ENCODE measurements at places on chromosomes 5 and 9.

- peak; percentile 63 for DNase-seq
Measured at GRCh38 chr9:123679330-123679987, 250.5 kb downstream of the DENND1A start.

DNA sequence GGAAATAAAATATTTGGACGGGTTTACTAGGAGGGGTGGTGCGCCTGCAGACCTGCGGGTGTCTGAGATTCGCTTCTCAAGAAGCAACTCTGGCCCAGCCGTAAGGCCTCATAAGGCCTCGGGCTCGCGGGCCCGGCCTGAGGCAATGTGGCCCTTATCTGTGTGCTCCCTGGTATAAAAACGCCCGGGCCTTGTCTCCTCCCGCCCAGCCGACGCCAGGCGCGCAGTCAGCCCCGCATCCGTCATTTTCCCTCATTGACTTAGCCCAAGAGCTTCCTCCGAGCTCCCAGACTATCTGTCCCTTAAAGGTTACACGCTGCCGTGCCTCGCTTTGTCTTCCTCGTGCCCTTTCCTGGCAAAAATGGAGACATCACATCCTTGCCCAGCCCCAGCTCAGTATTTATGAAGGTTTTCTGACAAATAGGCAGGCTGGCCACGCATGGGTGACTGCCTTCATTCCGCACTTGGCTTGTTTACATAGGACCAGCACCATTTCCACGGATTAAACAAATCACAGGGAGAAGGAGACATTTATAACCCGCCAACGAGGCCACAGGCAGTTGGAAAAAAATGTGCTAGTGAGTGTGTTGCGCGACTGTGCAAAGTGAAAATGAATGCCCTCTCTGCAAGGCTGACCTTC lies 74.5 kb upstream of the TBCA start:
- DNase-seq = no peak

GRCh38 chr5:15600035-15600434 lies 100.1 kb downstream of the FBXL7 start:
- DNase-seq = no peak

- DNase-seq = no peak
Measured at GRCh38 chr5:9230355-9230754, 315.5 kb downstream of the SEMA5A start.

DNA sequence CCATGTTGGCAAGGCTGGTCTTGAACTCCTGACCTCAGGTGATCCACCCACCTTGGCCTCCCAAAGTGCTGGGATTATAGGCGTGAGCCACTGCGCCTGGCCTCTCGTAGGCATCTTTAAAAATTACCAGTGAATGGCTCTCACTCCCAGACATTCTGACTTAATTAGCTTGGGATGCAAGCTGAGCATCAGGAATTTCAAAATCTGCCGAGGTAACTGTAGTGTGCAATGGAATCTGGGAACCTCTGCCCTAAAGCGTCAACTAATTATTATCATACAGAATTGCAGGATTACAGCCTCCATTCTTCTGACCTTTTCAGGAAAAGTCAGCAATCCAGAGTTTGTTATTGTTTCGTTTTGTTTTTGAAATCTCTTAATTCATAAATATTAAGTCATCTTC lies 213.4 kb upstream of the DMAC1 start:
- DNase-seq = no peak

- DNase-seq = no peak
Measured at GRCh38 chr5:178336889-178337288, 104.3 kb upstream of the PHYKPL start.

DNA sequence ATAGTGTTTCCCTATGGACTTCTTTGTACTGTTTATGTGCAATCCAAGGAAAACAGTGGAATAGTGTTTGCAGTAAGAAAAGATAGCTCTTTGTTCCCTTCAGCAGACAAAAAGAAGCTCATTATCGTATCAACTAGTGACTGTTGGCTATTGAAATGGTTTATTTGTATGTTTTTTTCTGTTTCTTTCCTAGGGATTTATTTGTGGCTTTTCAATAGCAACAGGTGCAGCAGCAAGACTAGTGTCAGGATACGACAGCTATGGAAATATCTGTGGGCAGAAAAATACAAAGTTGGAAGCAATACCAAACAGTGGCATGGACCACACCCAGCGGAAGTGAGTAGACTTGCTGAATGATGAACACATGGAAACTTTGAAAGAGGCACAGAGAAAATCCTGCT lies 65.1 kb downstream of the SLC44A1 start:
- DNase-seq = no peak

DNA sequence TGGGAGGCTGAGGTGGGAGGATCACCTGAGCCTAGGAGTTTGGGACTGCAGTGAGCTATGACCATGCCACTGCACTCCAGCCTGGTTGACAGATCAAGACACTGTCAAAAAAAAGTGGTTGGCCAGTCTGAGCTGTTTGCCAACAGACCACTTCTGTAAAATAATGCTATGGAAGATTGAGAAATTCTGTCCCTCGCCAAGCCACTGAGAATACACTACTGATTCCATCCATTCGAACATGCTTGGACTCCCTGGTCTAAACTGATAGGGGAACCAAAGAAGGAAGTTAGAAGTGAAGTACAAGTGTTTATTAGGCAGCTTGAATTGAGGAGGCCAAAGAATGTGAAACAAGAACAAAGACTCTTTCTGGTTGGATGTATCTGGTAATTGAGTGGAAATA lies 27.2 kb downstream of the ENC1 start:
- no peak for DNase-seq

DNA sequence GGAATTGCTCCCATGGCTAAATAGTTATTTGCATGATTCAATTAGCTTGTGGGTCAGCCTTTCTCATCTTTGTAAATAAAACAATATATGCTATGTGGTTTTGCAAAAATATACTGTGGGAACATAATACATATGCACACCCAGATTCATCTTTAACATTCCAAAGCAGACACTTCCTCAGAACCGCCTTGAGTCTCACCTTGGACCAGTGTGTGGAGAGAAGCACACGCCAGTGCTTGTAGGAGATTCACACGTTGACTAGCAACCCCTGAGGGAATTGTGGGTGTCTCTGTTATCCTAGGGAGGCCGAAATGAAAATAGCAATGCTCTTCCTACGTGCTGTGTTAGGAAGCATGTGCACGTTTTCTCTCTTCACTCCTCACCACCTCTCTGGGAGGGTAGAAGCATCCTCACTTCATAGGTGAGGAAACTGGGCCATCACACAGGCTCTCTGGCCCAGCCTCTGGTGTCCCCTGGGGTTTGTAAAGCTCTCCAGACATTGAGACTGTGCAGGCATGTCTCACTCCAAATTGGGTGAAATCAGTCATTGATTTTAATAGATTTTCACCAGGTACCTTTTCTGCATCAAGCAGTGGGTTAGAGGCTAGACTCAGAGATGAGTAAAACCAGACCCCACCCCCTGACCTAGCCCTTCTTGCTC lies 221.7 kb downstream of the PBX3 start:
- no peak for DNase-seq

DNA sequence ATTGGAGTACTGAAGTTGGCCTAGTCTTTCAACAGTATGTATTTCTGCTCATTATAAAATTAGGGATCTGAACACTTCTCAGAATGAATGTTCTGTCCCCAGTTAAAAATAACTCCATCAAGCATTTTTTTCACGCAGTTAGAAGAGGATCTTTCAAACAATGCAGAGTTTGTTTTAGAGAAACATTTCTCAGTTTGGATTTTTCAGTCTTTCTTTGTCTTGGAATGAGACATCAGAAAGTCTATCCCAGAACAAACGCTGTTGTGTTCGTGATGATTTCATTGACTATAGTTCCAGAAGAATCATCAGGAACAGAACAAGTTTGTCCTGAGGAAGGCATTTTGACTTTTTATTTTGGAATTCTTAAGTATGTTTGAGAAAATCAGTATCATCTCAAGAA lies 218.7 kb downstream of the ARRDC3 start:
- no peak for DNase-seq

- no peak for DNase-seq
Measured at GRCh38 chr9:94734054-94734754, 7.7 kb downstream of the AOPEP start.

GRCh38 chr5:172571413-172571812 lies 69.7 kb upstream of the NEURL1B start:
- DNase-seq = no peak

DNA sequence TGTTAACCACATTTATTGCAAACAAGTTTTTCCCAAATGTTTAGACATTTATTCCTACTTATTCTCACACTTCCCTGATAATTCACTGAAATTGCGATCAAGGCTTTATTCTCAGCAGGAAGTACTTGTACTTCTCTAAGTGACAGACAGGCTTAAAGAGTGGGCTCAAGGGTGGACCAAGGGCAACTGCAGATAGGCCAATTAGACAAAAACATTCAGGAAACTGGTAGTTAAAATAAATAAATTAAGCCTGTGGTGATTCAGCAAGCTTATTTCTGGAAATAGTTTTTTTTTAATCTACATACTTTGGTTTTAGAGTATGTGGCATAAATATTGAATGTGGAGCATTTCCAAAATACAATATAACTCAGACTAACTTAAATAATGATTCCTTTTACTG lies 136.1 kb downstream of the UGCG start:
- DNase-seq = no peak

- DNase-seq = no peak
Measured at GRCh38 chr5:158886086-158886485, 213.6 kb downstream of the EBF1 start.

DNA sequence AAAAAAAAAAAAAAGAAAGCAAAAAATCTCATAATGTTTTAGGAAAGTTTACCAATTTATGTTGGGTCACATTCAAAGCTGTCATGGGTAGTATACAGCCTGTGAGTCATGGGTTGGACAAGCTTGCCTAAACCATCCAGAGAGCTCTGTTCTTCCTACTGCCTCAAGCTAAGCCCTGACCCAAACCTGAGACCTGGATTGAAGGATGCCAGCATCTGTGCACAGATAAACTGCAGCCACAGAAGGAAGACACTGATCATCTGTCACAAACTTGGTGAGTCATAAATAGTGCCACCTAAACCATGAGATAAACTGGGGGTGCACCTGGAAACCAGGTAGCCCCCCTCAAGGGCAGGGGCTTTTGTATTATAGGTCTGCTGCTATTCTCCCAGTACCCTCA lies 31.0 kb downstream of the CSF2 start:
- DNase-seq = no peak

DNA sequence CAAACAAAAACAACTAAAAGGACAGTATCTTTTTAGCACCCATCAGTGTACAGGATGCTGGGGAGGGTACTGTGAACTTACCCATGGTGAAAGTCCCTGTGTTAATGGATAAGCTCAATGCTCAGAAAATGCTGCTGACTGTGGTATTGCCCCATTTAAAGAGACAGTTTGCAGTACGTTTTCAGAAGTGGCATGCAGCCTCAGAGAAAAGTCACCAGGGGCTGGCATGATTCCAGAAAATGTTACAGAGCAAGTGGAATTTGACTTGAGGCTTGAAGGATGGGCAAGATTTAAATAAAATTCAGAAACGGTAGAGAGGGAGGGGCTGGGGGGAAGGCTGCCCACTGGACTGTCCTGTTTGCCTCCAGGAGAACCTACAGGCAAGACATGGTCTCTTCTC lies 7.2 kb downstream of the S1PR3 start:
- DNase-seq = no peak

DNA sequence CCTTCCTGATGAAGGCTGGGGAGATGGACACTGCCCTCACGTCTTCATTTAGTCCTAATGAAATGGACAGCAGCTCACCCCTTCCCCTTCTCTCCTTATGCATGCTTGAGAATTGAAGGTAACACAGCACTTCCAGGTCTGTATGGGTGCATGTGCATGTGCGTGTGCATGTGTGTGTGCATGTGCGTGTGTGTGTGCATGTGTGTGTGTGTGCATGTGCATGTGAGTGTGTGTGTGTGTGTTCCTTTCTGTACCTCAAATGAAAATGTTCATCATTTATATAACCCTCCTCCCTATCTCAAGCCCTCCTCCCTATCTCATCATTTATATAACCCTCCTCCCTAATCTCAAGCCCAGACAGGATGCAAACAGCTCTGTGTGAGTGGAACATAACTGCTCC lies 444.8 kb downstream of the MAT2B start:
- DNase-seq = no peak

GRCh38 chr5:132500244-132500930 lies 9.8 kb upstream of the IRF1 start:
- DNase-seq = no peak

DNA sequence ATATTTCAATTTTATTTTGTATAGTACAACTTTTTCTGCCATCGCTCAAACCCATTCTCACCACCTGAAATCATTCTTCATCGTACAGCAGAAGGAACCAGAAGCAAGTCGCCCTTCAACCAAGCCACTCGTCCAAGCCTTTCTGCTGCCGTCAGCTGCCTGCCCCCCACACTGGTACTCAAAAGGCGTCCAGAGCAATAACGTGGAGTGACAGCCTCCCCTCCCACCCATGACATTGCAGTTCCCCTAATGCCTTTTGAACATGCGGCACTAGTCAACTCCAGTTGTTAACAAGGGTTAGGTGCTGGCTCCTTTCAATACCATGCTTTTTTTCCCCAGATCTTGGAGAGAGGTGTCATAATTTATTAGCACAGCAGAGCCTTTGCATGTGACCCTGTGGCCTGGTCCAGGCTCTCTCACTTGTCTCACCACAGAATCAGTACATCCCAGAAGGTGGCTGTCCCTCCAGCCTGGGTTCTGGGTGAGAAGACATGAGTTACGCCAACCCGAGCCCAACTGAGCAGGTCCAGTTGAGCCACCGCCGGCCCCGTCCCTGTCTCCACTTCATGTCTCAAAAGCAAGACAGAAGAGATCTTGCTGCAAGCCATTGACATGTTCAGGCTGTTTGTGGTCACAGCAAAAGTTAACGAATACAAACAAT lies 20.4 kb upstream of the MED10 start:
- DNase-seq = no peak

DNA sequence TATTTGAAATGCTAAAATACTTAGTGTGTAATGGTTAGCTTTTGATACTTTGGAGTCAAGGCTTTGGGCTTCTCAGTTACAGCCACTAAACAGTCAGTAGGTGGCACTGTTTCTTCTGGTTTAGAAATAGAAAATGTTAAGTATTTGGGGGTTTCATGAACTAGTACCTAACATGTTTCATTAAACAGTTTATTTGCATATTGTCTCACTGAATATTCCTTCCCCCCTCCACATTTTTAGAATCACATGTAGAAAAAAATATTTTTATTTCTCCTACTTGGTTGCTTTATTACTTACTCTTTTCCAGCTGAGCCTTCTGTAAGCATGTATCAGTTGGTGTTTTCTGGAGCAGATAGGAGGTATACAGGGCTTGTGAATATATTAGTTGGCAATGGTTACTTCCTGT lies 48.0 kb downstream of the IPO11 start:
- no peak for DNase-seq

DNA sequence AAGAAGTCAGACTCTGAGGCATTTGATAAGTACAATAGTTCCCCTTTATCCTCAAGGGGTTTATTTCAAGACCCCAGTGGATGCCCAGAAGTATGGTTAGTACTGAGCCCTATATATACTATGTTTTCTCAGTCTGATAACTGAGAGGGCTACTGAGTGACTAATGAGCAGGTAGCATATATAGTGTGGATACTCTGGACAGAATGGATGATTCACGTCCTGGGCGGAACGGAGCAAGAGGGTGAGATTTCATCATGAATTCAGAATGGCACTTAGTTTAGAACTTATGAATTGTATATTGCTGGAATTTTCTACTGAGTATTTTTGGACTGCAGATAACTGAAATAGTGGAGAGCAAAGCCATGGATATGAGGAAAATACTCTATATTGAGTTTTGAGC lies 457.6 kb downstream of the PLK2 start:
- no peak for DNase-seq

GRCh38 chr9:79224672-79225433 lies 346.9 kb upstream of the TLE4 start:
- no peak for DNase-seq

GRCh38 chr9:117768750-117769395 lies 64.7 kb downstream of the TLR4 start:
- DNase-seq = no peak

- no peak for DNase-seq
Measured at GRCh38 chr9:126724226-126724625, 80.6 kb upstream of the ZBTB43 start.

All from GM18507 (cell line).